HL-60 (cell line): ENCODE measurements at places on chromosomes 4 and X.

GRCh38 chrX:81378560-81378959, 176.7 kb downstream of the SH3BGRL start:
- no peak for DNase-seq

GRCh38 chr4:152935631-152936445, at the start of gene FHDC1:
TSS of gene FHDC1 (plus strand) at chr4:152936323. CDS start at chr4:152943058, 6,735 bp downstream.
- peak; percentile 14 for DNase-seq

DNA sequence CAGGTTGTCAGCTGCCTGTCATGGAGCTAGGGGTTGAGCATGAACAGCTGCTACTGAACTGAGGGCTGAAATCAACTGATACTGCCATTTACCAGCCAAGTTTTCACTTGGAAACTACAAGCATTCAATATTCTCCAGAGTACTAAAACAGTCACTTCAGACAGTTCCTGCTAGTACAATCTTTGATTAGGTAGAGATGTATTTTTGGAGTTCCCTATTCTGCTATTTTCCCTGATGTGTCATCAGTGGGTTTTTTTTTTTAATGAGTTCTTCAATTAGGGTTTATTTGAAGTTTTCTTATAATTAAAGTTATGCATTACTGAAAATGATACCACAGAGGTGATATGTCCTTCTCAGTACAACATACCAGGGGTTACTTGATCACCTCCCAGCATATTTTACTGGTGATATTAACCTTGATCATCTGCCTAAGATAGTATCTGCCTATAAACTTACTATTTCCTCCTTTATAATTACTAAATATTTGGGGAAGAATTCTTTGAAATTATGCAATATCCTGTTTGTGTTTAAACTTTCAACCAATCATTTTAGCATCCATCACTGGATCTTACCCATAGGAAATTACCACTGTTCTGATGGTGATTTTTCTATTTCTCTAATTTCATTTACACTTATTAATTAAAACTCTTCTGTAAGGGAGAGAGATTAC, 13.6 kb downstream of the PDCL2 start:
- no peak for DNase-seq

GRCh38 chr4:153249199-153250041, 45.2 kb downstream of the TRIM2 start:
- peak; percentile 44 for DNase-seq

GRCh38 chrX:1264556-1264955, 4.1 kb upstream of the CSF2RA start:
- no peak for DNase-seq

DNA sequence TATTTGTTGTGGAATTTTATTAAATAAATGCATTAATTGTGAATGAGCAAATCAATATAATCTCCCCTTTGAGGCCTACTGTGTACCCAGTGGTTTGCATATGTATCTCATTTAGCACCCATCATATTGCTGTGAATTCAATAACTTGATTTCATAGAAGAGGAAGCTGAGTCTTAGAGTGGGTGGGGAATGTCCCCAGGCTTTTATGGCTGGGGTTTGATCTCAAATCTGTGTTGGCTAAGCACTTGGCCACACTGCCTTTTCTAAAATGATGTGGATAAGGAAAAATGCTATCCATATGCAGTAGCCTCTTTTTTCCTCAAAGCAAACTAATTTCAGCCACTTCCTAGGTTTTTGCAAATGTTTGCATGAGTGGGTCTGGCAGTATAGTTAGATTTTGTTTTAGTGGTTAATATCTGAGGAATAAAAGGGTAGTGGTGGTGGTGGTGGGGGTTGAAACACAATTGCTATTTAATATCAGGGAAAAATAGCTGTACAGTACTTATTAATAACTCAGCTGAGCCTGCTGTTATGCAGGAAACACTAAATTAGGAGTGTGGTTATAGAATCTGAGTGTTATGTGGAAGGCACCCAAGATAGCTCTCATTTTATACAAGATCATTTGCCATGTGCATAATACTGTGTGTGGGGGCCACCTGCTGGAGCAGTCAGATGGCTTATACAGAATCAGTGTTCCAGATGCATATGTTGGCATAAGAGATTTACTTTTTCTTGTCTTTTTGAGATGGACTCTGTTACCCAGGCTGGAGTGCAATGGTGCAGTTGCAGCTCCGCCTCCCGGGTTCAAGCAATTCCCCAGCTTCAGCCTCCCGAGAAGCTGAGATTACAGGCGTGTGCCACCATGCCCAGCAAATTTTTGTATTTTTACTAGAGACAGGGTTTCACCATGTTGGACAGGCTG, 108.0 kb downstream of the TMEM131L start:
- DNase-seq = peak; percentile 62

DNA sequence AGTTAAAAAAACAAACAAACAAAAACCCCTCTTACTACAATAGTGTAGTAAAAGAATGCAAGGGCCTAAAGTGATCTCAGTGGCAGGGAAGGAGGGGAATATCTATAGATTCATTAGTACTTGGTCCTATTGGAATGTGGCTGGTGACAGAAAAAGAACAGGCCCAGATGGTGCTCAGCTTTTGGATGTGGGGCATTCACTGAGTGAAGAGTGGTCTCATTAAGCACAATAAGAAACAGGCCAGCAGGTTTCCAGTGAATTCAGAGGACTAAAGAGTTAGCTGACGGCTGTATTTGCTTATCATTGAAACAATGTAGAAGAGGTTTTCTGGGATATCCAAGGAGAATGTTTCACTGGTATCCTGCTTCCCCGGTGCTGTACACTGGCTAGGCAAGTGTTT, 243.8 kb upstream of the HHIP start:
- DNase-seq = no peak

DNA sequence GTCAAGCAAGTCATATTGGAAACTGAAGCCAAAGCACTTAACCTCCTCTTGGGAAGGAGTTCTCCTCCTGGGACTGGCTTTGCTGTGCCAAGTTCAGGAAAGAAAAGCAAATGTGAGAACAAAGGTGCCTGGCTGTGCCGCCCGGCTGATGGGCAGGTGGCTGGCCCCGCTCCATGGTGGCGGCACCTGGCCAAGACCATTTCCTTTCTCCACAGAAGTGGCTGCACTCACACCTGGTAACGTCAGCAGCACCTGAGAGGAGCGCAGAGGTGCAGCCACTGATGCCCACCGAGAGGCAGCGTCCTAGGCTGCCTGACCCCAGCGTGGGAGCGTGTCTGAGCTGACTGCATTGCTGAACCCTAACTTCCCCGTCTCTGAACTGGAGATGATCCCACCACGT, 54.3 kb downstream of the DCTD start:
- no peak for DNase-seq

DNA sequence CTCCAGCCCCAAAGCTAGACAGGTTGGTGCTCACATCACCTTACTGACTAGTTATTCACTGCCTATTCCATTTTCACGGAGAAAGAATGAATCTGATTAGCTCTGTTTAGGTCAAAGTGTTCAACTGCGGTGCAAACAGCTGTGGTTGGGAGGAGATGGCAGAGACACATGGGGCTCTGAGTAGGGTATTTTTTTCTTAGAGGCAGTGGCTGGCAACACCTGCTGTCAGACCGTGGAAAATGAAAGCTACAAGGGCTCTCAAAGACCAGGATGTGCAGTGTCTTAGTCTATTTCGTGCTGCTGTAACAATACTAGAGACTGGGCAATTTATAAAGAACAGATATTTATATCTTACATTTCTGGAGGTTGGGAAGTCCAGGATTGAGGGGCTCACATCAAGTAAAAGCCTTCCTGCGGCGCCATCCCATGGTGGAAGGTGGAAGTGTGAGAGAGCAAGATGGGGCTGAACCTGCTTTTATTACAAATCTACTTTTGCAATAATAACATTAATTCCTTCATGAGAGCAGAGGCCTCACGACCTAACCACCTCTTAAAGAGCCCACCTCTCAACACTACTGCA, 10.6 kb downstream of the NYX start:
- DNase-seq = no peak

DNA sequence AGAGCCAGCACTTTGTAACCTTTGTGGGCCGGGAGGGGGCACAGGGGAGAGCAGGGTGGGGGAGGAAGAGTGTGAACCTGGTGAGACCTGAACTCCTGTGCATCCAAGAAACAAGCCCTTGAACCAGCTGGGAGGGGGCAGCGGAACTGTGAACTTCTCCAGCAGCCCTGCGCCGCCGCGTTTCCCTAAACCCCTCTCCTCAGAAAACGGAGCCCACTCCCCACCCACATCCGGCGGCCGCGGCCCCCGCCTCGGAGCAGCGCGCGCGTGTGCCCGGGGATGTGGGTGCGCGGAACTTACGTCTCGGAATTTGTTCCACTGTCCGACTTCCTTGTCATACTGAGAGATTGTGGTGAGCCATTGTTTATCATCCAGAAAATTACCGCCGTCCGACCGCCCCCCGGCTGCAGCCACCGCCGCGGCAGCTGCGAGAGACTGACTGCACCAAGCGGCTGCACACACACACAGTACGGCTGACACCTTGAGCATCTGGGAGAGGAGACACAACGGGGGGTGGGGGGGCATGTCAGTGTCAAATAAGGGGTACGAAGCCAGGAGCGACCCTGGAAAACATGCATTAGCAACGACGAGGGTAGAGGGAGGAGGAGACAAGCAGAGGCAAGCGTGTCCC, 494 bp downstream of the SPOCK3 start:
- DNase-seq = no peak

DNA sequence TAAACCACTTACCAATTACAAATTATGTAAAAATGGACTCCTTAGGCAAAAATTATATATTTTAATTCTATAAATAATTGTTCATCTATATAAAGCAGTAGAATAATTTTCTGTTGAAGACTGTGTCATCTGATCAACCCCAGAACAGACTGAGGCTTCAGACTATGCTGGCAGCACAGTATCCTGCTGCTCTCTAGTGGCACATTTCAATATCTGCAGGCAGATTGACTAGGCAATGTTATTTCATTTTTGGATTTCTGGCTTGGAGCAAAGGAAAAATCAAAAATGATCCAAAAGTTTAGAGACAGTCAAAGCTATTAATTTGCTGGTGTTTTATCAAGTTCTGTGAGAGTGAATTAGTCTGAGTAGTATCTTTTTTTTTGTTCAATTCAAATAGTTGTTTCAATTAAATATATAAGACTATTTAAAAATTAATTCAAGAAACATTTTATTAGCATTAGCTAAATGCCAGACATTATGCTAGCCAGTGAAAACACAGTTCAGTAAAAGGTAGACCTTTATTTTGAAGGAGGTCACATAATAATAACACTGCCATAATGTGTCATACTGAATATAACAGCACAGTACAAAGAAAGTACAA, 21.3 kb upstream of the SULT1E1 start:
- DNase-seq = peak; percentile 45

- no peak for DNase-seq
Measured at GRCh38 chr4:99965674-99966350, 15.7 kb upstream of the H2AZ1 start.
